Ecto neural progenitor cell (in vitro differentiated cells): ENCODE measurements at places on chromosomes 11 and 22.

DNA sequence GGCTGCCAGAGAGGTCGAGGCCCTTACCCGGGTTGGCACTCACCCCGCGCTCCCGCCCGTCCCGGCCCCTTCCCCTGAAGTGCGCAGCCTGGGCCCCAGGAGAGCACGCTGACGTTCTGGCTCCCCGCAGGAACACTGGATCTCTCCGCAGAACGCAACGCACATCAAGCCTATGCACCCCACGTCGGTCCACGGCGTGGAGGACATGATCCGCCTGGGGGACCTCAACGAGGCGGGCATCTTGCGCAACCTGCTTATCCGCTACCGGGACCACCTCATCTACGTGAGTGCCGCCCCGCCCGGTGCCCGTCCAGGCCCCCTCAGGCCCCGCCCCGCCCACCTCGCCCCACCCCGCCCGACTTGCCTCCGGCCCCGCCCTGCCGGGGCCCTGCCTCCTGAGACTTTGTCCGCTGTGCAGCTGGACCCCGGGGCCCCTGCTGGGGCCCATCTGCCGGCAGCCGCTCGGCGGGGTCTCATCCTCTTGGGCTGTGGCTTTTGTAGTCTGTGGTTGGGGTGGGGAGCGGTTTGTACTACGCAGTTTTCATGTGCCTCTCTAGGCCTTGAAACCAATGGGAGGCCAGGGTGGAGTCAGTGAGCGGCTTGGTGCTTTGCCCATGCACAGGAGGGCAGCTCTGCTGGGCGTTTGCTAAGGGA lies 19.7 kb downstream of the MYO7A start:
- DNase-seq: peak; percentile 83

DNA sequence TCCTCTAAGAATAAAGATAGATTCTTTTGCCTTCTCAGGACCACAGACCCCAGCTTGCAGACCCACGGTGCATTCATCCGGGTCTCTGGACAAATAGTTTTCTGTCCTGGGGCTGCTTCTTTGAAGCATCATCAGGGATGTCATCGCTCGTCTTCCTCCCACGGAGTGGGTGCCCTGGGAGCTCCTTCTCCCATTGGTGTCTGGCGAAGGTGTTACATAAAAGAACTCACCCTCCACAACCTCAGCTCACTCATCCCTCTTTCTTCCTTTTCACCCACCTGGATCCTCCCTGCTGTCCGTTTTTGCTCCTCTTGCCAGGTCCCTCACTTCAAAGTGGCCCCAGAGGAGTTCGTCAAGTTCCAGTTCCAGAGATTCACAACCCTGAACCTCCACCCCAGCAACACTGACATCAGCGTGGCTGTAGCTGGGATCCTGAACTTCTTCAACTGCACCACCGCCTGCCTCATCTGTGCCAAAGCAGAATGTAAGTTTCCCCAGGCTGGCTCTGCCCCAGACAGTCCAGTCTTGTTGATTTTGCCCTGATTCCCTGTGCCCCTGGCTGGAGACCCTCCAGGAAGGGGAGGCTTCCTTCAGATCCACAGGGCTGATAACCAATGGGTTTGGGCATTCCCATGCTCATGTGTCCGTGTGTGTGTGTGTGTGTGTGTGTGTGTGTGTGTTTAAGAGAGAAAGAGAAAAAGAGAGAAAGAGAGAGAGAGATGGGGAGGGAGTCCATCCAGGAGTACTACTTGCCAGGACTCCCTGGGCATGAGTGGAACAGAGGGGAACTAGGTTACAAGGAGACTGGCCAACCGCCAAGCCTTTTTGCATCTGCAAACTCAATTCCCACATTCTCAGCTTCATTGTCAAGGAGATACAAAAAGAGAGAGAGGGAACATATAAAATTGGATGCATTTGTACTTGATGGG lies 204.2 kb upstream of the TBCEL start:
- no peak for DNase-seq

- DNase-seq: no peak
Observed at GRCh38 chr11:76524461-76524860, 79.6 kb downstream of the EMSY start.

DNA sequence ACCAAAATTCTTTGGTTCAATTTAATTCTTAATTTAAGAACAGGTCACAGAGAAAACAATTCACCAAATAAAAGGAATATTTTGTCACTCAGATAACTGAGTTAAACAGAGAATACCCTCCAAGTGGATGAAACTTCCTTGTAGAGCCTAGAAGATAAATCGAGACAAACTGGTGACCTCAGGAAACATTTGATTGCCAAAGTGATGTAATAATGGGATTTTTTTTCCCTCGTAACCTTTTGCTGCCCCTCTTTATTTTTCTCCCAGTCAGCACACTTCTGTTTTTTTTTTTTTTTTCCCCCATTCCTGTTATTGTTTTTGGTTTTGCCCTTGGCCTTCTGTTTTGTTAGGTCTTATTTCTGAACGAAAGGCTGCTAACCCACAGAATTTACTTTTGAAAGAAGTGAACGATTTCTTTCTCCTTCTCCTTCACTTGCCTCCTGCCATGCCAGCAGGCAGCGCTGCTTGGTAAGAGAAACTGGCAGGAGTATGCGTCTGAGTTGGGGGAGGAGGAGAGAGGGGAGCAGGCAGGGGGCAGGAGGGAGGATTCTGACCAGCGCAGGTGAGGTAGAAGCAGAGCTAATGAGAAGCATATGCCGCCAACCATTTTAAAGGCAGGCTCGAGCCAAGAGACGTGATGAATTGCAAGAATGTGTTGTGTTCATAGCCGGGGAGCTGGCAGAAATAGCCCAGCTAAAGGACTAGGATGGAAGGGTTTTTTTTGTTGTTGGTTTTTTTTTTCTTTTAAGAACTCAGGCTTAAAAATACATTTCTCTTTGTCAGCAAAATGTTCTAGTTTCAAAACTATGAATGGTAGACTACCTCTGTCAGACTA lies 121.9 kb upstream of the MTMR2 start:
- no peak for DNase-seq

DNA sequence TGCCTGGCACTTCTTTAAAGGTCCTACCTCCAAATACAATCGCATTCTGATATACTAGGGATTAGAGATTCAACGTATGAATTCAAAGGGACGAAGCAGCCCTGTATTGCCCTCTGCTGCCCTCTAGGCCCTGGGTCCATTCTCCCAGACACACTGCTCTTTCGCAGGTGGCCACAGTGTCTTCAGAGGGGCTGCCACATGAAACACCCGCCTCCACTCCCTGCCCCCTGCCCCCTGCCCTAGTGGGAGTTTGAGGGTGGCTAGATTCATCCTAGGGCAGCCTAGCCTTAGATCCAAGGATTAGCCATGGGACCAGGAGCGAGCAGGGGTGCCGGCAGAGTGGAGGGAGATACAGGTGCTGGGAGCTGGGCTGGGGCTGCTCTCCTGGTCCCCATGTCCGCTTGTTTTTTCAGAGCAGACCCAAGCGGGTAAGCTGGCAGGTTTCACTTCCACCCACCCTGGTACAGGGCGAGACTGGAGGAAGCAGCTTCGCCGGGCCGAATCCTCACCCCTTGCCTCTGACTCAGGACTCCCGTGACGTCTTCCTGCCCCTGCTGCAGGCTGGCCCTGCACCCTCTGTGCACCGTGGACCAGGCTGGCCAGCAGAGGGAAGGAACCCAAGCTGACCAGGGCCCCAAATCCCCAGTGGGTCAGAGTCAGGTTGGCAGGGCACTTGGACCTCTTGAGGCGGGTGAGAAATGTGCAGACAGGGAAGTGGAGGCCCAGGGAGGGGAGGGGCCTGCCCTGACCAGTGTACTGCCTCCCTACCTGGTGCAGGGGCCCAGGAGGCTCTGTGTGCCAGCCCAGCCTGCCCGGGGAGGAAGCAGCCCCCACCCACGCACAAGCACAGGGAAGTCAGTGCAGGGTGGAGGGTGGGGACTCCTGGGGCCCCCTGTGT lies 28.4 kb upstream of the HMOX1 start:
- peak; percentile 65 for DNase-seq

DNA sequence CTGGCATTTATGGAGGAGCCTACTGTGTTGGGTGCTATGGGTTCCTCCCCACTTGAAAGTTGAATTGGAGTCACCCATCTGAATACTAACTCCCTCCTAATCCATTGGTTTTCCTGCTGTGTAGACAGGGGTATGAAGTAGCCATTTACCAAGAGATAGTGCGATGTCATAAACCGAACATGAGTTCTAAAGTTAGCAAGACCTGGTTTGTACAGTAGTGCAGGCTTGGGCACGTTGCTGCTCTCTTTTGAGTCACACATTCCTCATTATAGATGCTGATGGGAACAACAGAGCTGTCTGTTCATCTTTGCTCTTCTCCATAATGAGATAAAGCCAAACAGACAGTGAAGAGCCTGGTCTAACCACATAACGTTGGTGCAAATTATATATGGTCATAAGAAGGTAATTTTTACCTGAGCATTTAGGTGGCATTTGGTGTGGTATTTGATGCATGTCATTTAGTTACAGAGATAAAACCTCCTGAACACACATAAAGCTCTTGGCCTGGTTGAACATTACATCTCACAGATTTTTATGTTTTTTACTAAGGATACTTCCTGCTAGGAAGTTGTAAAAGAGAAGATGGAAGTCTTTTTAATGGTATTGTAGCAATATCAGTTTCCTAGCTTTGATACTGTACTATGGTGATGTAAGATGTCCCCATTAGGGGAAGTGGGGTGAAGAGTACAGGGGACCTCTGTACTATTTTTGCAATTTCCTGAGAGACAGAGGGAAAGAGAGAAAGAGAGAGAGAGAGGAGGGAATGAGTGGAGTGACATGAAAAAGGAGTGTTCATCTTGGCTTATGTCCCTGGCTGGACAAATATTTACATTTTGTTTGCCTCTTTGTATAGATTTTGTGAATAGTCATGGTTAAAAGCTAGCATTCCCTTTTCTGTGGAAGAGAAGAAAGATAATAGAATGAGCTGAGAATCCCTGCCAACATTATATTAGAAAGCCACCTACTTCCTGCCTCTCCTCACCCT lies 27.9 kb downstream of the GRAP2 start:
- no peak for DNase-seq

DNA sequence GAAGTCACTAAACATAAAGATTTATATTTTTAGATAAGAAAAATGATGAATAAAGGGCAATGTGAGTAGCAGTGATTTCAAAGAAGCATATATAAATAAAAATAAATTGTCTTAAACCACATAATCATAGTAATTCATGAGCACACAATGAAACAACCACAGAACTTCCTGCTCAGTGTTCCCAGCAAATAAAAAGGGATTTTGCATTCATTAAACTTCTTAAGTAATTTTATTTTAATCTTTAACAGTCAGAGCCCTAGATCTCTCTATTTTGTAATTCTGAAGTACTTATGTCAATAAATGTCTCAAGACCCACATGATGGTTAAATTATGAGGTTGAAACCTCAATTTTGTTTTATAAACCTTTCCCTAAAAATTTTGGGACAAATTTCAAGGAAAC lies 14.5 kb upstream of the MMP20 start:
- DNase-seq: no peak

- DNase-seq: no peak
Observed at GRCh38 chr11:128053981-128054931, 533.1 kb downstream of the ETS1 start.

DNA sequence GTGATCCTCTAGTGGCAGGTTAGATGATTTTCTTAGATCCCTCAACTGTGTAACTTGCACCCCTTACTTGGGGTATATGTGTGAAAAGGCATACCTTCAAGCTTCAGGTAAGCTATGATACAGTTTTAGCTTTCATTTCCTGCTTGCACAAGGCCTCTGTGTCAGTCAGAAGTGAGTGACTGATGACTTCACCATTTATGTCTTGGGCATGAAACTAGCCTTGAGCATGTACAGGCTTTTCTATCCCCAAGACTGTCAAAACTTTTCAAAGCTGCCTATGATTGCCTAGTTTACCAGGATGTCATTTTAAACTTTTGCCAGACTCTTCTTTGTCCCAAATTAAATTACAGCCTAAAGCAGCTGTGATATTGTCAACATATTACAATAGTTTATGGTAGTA lies 286.1 kb upstream of the CNTN5 start:
- no peak for DNase-seq

DNA sequence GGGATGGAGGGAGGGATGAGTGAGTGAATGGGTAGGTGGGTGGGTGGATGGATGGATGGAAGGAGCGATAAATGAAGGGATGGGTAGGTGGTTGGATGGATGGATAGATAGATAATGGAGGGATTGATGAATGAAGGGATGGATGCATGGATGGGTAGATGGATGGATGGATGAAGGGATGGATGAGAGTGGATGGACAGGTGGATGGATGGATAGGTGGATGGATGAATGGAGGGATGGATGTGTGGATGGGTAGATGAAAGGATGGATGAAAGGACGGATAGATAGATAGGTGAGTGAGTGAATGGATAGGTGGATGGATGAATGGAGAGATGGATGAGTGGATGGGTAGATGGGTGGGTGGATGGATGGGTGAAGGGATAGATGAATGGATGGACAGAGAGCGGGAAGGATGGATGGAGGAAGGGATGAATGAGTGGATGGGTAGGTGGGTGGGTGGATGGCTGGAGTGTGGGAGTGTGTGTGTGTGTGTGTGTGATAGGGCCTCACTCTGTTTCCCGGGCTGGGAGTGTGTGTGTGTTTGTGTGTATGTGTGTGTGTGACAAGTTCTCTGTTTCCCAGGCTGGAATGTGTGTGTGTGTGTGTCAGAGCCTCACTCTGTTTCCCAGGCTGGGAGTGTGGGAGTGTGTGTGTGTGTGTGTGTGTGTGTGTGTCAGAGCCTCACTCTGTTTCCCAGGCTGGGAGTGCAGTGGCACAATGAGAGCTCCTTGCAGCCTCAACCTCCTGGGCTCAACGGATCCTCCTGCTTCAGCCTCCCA lies 2.1 kb upstream of the PRR33 start:
- DNase-seq: no peak

DNA sequence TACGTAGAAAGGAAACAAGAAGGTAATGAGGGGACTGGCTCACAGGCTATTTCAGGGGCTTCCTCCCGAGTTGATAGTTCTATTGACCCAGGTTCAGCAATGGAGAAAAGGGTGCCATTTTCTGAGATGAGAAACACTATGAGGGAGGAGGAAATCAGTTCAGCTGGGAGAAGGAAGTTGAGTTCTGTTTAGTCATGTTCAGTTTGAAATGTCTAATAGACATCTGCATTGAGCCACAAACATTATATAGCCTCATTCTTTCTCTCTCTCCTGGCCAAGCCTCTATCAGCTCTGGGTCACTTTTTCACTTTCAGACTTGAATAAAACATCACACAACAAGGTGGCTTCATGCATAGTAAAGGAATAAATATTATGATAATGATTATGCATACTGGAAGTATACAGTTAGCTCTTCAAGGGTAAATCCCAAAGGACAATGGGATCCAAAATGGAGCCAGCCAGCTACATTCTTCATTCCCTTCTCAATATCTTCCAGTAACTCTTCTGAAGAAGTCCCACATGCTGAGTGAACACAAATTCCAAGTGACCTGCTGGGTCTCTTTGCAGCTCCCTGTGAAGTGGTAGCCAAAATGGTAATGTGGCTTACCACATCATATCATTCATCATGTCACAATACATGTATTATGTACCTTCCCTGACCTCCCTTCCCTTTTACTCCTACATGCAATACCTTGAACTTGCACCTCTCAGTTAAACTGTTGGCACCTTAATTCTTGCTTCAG lies 80.9 kb upstream of the CD44 start:
- DNase-seq: no peak
